ENCODE measurements at places on chromosomes 11 and 22. TPM values are rescaled to one million over a fixed set of nuclear protein-coding genes. Genes with fewer than 3 reads are reported as not detected.
A peak's percentile ranks its signal among the peaks of the same experiment; 100 is the strongest.

DNA sequence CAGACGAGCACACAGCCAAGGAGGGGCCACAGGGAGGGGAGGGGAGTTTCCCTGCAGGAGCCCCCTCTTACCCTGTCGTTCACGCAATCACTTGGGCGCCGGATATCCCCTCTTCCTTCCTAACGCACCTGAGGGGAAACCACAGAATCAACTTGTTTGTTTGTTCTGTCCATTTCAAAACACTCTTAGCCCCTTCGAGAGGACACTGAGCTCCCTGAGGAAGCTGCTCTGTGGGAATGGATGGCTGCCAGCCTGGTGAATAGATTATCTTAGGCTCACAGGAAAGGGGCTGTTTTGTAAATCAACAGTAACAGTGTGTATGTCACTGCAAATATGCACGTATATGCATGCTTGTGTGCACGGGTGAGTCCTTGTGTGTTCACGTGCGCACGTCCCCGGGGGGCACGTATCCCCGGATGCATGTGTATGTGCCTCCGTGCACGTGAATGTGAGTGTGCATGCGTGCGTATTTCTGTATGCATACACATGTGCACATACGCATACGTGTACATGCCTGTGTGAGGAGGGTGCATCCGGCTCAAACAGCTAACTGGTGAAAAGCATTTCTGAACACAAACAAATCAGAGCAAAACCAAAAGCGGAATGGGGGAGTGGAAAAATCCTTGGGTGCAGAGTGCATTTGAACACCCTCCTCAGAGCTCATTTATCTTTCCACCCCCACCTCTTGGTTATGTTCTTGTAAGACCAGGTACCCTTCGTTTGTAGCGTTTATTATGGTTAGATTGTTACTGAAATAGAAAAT lies 7.2 kb downstream of the ARSA start:
- DNase-seq = peak; percentile 25

GRCh38 chr11:45409587-45409986 lies 123.4 kb upstream of the SYT13 start:
- no peak for DNase-seq

DNA sequence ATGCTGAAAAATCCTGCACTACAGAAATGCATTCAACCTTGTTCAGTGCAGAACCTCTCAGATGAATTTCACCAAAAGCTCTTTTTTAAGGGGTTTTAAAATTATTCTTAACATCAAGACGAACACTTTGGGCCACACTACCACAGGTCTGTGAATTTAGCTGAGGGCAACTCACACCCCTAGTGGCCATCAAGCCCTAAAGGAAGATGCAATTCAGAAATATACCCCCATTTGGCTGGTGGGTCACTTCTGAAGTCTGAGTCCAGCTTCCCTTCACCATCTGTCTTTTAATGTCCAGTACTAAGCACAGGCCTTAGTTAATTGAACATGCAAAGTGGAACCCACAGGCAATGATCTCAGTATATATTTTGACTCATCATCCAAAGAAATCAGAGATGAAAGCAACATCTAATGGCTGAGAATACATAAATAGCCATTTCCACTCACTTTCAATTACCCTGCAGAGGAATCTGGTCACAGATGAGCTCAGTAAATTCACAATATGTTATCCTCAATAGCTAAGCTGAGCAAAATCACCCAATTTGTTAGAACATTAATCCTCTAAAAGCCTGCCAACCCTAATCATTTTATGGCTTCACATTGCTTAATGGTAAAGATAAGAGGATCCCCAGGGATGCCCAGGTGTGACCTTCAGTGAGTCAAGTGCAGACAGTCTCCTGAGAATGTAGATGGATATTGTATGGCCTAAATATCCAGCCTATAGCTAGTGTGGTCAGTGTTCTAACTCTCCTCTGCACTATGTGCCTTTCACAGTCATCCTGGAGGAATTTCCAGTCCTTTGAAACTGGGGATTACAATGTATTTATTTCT lies 50.3 kb downstream of the FAM76B start:
- DNase-seq = no peak

DNA sequence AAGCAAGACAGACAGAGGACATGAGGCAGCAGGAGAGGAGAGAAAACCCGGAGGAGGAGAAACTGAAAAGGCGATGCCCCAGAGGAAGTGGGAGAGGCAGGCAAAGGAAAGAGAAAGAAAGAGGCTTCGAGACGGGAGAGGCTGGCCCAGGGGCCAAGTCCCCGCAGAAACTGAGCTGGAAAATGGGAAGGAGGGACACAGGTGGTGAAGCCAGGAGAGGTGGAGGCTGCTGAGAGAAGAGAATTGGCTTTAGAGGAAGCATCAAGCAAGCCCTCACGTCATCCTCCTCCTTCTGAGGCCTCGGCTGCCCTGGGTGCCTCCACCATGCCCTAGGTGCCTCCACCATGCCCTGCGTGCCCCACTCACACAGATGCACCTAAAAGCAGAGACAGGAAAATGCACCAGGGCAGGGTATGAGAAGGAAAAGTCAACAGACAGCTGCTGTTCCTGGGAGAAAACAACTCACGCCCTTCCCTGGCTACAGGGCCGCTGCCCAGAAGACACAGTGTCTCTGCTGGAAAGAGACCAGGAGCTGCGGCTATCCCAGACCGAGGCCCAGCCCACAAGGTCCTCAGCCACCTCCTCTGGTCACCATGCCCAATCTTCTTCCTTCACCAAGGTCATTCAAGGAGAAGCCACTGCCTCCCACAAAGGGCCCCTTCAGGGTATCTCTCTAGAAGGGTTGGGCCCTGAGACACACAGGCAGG lies 14.3 kb downstream of the FXYD6 start:
- no peak for DNase-seq

DNA sequence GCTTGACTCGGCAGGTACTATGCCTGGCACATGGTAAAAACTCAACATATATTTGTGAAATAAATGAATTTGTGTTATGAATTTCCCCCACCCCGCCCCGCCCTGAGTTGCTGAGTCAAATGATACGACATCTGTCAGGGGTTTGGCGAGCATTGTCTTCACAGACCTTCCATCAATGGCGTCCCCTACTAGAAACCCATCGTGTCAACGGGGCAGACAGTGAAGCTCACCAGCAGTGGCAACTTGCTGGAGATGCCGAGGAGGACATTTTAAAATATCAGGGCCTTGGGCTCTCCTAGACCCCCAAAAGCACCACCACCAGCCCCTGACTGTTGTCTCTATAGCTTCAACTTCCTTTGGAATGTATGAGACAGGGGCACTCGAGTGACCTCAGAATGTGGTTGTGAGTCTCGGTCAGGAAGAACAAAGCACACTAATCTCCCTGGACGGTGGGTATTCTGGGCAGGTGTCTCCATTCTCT lies 761 bp upstream of the NXF1 start:
- DNase-seq = no peak

GRCh38 chr11:73077454-73077853 lies 64.7 kb downstream of the FCHSD2 start:
- DNase-seq = no peak

DNA sequence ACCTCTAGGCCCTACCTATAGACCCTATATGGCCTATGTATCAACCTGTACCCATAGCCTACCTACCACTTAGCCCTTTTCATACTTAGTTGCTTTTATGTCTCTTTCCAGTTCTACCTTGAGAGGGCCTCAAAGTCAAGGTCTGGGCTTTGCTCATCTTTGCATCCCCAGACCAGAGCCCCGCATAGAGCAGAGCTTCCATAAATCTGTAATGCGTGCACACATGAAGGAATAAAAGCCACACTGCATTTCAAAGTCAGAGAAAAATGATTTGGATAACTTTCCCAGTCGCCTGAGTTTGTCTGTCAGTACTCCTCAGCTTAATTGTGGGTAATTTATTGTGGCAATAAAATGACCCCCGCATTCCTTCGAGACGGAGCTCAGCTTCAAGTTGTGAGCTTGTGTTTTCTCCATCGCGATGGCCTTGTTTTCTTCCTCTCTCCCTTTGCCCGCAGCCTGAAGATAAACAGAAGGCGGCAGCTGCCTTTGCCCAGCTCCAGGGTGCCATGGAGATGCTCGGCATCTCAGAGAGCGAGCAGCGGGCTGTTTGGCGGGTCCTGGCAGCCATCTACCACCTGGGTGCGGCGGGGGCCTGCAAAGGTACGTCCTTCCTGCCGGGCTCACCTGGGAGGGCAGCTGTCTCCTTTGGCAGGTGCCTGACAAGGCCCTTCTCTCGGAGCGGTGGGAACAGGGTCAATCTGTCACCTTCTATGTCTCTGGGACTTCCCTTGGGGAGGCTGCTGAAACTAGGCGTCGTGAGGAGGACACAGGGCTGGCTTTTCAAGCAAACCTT lies 55.7 kb downstream of the MYO18B start:
- no peak for DNase-seq

GRCh38 chr22:45218976-45219375 lies 21.7 kb downstream of the KIAA0930 start:
- DNase-seq = no peak

DNA sequence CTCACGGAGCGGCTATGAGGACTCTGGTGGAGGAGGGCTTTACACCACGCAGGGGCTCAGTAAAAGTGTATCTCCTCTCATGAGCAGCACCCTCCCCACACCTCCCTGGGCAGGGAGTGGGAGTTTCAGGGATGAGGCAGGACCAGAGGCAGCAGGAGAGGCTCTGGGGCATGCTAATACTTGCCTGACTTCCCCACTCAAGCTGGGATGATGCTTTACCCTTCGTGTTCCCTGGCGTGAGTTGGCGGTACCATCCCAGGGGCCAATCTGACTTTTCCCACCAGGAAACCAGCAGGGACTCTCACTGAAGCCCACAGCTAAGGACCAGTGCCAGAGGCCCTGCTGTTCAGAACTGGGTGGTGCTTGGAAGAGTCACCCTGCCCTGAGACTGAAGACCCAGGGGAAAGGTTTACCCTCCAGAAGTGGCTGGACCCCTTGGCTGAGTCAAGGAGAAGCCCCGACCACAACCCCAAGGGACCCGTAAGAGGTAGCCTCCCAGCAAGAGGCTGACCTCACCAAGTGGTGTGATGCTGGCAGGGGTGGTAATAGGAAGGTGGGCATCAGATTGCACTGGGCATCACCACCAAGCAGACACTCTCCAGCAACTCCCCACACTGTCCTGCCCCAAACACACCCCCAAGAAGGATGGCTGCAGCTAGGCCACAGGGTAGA lies 65.6 kb downstream of the THAP12 start:
- DNase-seq = no peak

- DNase-seq = no peak
These were observed 59.6 kb upstream of the ADORA2A start for GRCh38 chr22:24367841-24368240.

DNA sequence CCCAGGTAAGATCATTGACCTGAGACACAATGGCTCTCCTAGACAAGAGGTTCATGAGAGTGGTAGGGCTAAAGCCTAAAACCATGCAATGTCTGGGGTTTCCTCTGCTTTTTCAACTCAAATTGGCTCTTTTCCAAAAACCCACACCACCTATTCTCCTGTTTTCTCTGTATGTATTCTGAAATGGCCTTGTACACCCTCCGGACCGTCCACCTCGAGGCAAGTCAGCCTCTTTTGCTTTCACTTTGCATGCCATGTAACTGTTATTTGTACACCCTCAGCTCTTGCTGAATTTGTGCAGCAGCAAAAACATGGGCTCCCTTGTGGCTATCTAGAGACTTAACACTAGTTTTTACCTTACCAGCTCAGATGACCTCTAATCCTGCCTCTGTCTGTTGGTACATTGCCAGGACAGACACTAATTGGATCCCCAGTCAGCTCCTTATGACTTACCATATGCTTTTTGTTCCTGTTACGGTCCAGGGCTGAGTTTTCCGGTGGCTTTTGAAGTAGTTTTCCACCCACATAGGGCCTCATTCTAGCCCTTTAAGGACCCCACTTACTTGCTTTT lies 288.0 kb downstream of the SBF2 start:
- no peak for DNase-seq

DNA sequence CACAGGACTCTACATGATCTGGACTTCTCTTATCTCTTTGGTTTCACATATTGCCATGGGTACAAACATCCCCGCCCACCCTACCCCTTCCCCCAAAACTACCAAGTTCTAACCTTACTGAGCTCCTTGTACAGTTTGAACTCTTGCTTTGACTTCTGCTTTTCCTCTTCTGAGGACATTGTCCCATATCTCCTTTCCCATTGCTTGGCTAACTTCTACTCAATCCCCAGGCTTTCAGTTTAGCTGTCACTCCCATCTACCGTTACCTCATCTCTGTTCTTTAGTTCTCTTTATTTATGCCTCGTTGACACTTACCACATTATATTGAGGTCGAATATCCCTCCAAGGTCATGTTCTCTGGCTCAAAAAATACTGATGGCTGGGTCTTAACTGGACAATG lies 393.5 kb upstream of the CADM1 start:
- DNase-seq = no peak

DNA sequence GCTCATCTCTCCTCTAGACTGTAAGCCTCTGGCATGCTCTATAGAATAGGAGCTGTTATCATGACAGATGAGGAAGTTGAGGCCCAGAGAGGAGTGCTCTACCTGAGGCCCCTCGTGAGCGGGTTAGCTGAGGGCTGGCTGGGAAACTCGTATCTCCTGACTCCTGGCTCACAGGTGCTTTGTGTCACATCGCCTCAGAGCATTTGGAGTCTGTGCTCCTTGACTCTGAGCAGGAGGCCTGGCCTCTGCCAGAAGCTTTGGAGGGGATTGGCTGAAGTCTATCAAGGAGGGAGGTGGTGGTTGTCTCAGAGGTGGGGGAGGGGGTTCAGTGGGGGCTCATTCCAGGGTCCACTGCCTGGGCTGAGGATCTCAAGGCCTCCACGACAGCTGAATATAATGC lies 7.4 kb downstream of the KCNC1 start:
- DNase-seq = no peak

DNA sequence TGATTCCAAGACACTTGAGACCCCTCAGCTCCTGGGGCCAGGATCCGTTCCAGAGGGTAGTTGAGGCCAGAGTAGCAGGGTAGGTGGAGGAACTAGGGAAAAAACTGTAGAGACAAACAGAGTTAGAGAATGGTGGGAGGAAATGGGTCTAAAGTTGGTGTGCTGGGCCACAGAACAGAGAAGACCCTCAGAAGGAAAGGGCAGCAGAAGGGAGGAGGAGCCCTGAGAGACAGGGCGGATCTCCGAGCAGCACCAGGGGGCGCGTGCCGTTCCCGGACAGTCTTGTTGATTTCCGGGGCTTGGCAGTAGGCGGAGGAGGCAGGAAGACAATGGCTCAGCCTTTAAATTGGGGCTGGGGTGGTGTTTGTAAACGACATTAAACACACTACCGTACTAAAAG lies 2.4 kb upstream of the CECR2 start:
- no peak for DNase-seq

DNA sequence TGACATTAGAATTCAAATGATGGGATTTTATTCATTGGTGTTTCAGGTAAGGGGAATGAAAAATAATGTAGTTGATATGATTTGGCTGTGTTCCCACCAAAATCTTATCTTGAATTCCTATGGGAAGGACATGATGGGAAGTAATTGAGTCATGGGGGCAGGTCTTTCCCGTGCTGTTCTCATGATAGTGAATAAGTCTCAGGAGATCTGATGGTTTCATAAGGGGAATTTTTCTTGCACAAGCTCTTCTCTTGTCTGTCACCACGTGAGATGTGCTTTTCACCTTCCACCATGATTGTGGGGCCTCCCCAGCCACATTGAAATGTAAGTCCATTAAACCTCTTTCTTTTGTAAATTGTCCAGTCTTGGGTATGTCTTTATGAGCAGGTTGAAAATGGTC lies 268.6 kb upstream of the CHORDC1 start:
- DNase-seq = no peak

The ANO3 gene
- total RNA-seq = 0.44 TPM

The SLC22A25 gene
- 0.18 TPM for total RNA-seq

The CDC45 gene
- 34.8 TPM for total RNA-seq

The CARNS1 gene
- total RNA-seq = not detected
